ENCODE measurements at places on chromosomes 4 and X.
A peak's percentile ranks its signal among the peaks of the same experiment; 100 is the strongest.

GRCh38 chr4:140609548-140610425, 41.0 kb upstream of the UCP1 start:
- DNase-seq: peak; percentile 29

DNA sequence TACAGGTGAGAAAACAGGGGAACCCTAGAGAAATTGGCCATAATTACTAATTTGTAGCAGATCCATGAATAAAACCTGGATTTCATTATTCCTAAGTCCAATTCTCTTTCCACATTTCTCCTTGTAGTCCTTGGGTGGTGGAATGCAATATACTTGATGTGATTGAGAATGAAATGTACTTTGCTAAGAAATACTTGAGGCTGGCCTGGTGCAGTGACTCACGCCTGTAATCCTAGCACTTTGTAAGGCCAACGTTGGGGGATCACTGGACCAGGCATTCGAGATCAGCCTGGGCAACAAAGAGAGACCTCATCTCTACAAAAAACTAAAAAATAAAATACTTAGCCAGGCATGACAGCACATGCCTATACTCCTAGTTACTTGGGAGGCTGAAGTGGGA, 15.9 kb downstream of the TMEM184C start:
- no peak for DNase-seq

DNA sequence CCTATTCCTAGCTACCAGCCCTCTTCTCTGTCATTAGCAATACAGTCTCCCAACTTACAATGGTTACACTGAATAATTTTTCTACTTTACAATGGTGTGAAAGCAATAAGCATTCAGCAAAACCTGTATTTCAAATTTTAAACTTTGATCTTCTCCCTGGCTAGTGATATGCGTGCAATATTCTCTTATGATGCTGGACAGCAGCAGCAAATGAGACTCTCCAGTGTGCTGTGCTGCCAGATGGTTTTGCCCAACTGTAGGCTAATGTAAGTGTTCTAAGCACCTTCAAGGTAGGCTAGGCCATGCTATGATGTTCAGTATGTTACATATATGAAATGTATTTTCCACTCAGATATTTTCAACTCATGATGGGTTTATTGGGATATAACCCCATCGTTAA, 5.9 kb upstream of the GAR1 start:
- no peak for DNase-seq

- DNase-seq: no peak
These were observed 145.0 kb upstream of the LEF1 start for GRCh38 chr4:108313546-108314339.

DNA sequence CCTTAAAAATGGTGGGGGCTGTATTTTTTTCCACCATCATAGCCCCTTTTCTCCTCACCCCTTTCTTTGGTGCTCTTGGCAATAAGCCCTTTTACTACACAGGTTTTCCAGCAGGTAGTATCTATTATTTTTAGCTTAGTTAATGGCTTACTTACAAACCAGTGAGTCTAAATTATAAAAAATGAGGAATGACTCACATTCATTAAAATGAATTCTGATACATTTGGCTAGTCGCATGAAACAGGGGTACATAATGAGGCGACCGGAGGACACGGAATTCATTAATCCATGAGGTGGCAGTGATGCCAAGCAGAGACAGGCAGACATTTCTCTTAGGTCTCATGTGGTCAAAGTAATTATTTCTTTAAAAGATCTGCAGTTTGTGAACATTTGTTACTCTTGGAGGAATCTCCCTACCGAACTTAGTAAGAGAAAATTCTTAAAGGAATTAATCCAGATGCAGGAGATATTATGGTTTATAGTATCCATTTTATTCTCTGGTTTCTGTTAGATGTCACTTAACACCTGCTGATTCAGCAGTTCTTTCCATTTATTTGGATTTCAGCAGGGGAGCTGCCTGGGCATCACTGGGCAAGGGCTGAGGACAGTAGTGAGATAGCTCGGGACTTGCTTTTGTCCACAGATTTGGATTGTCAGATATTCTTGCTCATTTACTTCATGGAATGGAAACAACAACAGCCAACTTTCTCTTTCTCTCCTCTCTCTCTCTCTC, 575.0 kb upstream of the NR3C2 start:
- DNase-seq: no peak

DNA sequence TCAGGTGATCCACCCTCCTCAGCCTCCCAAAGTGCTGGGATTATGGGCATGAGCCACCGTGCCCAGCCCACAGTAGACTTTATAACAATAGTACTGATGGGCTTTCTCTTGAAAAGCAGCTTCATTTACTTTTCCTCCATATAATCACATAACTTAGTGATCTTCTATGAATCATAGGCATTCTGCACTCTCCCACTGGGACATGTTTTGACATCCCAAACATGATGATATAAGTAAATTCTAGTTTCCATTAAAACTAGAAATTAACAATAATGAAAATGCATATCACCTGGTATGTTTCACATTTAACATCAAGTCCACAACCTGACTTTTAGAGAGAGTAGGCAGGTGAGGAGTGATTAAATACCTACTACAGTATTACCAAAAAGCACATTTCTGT, 96.5 kb downstream of the CAMK2D start:
- DNase-seq: no peak

GRCh38 chrX:9859711-9860555, 73.7 kb downstream of the SHROOM2 start:
- DNase-seq: no peak

DNA sequence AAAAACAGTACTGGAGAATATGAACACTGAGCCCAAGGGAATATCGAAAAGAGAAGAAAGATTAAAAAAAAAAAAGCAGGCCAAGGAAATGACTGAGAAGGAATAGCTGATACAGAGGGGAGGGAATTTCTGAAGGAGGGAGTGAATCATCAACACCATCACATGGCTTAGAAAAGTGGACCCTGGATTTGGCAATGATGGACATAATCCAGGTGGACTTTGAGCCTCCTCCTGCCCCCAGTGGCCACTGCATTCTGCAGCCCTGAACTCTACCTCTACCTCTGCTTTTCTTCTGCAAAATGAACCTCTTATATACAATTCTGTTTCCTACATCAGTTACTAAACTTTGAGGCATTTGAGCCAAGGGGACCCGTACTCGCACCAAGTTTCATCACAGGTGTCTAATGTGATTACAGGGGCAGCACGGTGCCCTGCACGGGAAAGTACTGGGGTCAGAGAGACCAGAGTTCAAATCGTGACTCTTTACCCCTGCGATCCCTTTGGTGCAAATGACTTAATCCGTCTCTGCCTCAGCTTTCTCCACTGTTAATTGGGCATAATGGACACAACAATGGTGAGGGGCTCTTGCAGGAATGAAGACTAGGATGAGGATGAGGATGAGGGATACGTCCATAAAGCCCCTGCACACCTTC, 1.1 kb downstream of the OCIAD2 start:
- DNase-seq: no peak

DNA sequence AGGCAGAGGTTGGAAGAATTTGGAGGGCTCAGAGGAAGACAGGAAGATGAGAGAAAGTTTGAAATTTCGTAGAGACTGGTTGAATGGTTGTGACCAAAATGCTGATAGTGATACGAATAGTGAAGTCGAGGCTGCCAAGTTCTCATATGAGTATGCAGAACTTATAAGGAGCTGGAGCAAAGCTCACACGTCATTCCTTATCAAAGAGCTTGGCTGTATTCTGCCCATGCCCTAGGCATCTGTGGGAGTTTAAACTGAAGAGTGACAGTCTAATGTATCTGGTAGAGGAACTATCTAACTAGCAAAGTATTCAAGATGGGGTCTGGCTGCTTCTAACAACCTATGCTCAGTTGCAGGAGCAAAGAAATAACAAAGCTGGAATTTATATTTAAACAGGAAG, 102.1 kb downstream of the PCDH18 start:
- no peak for DNase-seq

GRCh38 chr4:108831886-108832285, 69.0 kb upstream of the ETNPPL start:
- no peak for DNase-seq

DNA sequence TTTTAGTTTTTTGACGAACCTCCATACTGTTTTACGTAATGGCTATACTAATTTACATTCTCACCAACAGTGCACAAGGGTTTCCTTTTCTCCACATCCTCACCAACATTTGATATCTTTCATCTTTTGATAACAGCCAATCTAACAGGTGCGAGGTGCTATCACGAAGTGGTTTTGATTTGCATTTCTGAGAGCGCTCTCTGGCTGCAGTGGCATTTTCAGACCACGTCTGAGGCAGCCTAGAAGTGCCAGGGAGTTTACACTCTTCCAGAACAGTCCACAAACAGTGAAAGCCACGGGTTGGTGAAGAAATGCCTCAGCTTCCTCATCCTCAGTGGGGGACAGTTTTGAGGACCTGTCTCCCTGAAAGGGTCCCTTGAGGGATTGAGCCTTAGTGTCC, 471.0 kb downstream of the BCOR start:
- no peak for DNase-seq
